ENCODE measurements at places on chromosomes 2 and 18.

DNA sequence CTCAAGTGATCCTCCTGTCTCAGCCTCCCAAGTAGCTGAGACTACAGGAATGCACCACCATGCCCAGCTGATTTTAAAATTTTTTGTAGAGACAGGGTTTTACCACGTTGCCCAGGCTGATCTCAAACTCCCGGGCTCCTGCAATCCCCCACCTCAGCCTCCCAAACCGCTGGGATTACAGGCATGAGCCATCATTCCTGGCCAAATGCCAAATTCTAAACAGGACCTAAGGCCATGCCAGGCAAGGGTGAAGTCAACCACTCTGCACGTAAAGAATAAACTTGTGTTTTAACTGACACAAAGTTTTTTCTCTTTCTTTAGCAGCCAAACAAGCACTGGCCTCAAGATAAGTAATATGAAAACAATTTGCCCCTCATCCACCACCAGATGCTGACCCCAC lies 37.4 kb upstream of the SATB2 start:
- peak; percentile 11 for DNase-seq

DNA sequence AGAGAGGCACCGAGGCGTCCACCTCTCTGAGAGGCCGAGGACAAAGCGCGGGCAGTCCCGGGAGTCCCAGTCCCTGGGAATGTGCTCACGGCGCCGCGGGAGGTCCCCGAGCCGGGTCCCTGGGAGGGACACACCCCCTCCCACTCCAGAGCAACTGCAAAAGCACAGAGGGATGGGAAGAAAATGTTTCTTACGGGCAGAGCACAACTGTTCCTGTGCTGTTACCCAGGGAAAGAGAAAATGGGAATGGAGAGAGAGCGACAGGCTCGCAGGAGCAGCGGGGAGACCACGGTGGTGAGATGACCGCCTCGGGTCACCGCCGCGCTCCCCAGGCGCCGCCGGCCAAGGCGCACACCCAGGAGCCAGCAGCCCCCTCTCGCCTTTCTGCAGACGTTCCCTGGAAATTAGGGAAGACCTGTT lies 1.2 kb upstream of the BCL11A start:
- DNase-seq: peak; percentile 62

DNA sequence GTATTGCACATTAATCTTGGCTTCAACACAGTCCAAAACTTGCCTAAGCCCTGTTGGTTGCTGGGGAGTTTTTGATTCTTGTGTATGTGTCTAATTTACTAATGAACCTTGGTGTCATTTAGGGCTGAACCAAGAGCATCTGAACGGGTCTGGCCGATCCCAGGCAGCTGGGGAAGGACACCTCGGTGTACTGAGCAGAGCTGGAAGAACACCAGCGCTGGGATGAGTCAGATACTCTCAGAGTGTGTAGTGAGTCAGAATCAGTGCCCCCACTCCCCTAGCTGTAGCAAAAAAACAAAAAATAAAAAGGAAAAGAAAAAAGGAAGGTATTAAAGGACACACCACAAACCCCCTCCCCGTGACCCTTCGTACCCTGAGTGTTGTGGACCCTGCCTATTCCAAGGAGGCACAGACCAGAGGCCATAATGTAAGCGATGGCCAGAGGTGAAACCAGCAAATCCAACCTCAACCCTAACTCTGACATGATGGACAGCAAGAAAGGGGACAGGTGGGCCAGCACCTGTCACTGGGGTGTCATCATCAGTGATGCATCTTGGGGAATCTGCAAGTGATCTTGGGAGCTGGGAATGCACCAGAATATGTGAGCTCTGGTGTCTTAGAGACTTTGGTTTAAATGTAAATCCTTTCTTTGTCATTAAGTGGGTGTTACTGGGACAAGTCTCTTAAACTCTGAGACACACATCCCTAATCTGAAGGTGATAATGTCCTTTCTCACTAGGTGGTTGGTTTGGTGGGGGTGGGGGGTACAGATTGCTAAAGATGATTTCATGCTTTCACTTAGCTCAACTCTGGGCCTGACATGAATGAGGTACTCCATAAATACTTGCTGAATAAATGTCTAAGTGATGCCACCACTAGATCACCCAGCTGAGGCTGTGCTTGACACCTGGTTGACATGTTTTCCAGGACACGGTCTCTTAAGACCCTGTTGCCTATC lies 34.2 kb upstream of the NCOA1 start:
- DNase-seq: peak; percentile 85

DNA sequence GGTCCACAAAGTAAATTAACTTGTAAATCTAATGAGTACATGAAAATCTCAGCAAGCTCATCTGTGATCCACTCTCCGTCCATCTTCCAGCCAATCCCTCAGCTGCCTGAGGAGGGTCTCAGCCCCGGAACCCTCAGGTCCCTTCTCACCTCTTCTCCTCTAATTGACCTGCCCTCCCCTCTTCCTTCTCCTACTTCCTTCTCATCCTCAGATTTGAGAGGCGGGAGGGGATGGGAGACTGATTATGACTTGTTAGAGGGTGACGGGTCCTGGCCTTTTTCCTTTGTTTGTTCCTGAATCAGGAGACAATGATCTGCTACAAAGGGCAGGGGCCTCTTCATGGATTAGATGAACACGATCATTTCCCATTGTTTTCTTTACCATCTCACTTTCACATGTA lies 80.1 kb downstream of the CYBRD1 start:
- DNase-seq: no peak

DNA sequence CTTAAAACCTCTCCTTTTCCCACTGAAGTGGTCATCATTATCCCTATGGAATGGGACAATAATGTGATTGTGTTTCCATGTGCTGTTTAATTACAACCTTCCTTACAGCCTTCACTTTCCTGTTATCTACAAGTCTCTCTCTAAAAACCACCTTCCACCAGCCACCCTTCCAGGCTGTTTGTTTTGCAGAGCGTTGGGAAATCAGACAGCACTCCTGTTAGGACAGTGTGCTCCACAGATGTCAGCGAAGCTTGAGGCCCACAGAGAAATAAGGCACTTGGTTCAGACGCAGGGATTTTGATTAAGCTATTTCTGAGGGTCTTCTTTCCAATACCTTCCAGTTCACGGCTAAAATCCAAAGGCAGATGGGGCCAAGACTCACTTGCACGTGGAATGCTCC lies 32.3 kb upstream of the ASPRV1 start:
- no peak for DNase-seq

GRCh38 chr2:63594660-63595059 lies 5.9 kb downstream of the MDH1 start:
- DNase-seq: no peak

DNA sequence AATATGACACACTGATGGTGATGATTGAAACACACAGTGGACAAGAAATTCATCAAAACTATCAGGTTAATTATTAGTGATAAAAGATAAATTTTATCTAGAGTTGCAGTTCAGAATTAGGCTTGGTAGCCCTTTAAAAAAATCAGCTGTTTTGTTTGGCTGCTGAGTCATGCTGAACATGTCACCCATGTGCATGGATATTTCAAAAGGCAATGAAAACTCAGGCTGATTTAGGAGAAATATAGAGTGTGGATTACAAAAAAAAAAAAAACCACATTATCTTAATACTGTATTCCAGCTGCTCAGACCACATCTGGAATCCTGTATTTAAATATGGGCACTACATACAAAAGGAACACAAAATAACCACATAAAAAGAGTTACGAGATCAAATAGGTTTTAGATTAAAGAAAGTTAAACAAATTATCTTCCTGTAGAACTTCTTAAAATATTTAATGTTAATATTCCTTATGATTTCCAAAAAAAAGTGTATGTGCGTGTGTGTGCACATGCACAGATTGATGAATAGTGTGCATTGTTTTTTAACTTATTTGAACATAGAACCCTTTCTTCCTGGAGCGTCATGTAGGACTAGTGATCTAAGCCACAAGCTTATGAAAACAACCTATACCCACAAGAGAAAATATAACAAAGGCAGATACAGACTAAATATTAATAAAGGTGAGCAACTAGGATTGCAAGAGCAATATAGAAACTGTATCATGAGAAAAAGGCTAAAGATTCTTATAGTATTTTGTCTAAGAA lies 186.2 kb downstream of the STK39 start:
- peak; percentile 50 for DNase-seq

DNA sequence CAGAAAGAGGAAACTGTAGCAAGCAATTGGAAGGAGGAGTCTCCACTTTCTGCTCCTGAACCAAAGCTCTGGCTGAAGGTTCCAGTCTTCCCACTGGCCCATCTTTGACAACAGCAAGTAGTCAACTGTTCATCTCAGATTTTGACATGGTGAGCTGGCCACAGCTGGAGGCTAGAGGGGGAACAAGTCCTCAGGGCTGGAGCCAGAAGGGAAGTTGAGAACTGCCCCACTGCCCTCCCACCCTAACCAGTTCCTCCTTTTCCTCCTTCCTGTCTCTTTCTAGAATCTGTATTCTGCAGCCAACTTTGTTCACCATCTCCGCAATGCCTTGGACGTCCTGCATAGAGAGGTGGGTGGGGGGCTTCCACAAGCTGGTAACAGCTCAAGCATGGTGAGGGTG lies 105.8 kb downstream of the PLB1 start:
- DNase-seq: no peak

GRCh38 chr2:147639891-147640290 lies 204.9 kb upstream of the ACVR2A start:
- no peak for DNase-seq

DNA sequence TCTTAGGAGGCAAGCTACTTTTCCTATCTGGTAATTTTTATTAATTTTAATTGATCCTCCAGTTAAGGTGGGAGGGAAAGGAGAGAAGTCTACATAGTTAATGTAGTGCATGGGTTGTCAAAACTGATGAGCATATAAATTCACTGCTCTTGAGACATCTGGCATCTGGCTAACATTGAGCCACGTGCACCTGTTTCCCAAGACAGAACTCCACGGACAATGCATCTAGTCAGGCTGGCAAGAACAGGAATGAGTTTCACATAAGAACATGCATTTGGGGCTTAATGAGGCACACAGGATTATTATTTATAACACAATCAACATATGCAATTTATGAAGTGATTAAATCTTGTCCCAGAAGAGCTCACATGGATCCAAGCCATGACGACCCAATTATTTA lies 16.2 kb upstream of the RAB1A start:
- DNase-seq: no peak

GRCh38 chr2:134351899-134352298 lies 98.0 kb downstream of the MGAT5 start:
- DNase-seq: no peak

GRCh38 chr2:29317077-29317517 lies 201.9 kb downstream of the CLIP4 start:
- peak; percentile 32 for DNase-seq

- DNase-seq: no peak
Observed at GRCh38 chr2:4898706-4899105, 793.5 kb upstream of the SOX11 start.

DNA sequence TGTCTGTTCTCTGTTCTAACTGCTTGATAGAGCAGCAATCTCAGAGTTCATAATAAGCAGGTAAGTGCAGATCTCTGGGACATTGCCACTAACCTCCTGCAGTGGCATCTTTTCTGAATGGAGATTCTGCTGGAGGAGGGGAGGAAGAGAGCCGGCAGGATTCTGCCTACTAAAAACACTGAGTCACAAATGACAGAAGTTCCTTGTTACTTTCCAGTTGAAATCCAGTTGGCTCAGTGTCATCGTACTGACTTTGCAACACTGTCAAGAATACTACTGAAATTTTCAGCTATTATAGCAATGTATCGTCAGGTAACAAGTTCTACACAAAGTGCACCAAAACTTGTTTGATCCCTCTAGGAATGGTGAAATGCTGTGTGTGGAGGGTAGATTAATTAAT lies 79.6 kb upstream of the ST6GAL2 start:
- peak; percentile 72 for DNase-seq

GRCh38 chr2:190452433-190452832 lies 44.3 kb downstream of the MFSD6 start:
- no peak for DNase-seq

- DNase-seq: no peak
Observed at GRCh38 chr18:45250479-45250878, 364.8 kb upstream of the SLC14A2 start.

DNA sequence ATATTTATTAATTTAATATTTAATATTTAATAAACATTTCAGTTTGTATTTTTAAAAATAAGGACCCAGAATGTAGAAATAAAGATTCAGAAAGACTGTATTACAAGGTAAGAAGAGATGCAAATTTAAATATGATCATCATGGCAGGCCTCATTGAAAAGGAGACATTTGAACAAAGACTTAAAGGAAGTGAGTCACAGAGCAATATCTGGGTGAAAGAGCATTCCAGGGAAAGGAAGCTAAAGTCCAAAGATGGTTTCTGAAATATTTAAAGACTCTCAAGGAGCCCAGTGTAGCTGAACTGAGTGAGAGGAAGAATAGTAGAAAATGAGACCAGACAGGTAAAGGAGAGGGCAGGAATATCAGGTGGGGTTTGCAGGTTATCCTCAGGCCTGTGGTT lies 5.9 kb downstream of the SCYGR4 start:
- peak; percentile 80 for DNase-seq

- peak; percentile 72 for DNase-seq
Observed at GRCh38 chr2:229273723-229274338, 2.7 kb upstream of the PID1 start.

GRCh38 chr2:208006833-208007232 lies 18.5 kb downstream of the PLEKHM3 start:
- DNase-seq: peak; percentile 26

- no peak for DNase-seq
Observed at GRCh38 chr2:71950256-71951082, 197.2 kb downstream of the CYP26B1 start.

DNA sequence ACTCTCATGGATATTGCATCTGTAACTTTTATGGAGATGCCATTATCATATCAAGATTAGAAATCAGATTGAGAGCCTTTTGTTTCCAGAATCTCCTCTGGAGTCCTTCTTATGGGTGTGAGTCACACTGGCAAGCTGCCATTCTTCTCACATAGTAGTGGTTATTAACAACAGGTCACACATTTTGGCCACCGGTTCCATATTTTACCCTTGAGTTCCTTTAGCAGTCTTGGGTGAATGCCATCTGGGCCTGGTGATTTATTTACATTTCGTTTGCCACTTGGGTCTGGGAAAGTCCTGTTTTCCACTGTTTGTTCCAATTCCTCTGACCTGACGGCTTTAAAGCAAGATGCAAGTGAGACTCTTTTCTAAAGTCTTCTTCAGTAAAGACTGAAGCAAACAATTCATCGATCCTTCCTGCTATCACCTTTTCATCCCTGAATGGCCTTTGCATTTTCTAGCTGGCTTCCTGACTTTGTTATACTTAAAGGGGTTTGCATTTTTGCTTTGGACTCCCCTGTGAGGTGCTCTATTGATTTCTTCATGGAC lies 80.5 kb upstream of the CAVIN2 start:
- peak; percentile 82 for DNase-seq

DNA sequence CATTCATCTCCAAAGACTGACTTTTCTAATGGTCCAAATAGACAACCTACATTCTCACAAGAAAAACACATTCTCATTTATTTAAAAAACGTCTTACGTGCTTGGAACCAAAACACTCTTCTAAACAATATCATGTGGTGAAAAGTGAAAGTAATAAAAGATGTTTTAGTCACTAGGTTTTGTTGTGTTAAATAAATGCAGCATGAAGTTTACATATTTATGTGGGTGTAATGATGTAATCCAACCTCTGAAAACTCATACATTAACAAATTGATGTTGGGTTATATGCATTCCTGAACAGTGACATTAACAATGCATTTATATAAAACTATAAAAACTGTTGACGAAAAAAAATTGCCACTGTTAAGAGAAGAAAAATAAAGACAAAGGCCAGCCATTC lies 55.1 kb upstream of the ACVR2A start:
- peak; percentile 20 for DNase-seq

GRCh38 chr18:33781429-33781828 lies 203.4 kb downstream of the ASXL3 start:
- no peak for DNase-seq

Data from fibroblast of skin of back (primary cell).